Effector CD8-positive, alpha-beta T cell (primary cell): ENCODE measurements at places on chromosomes 6 and 20.

DNA sequence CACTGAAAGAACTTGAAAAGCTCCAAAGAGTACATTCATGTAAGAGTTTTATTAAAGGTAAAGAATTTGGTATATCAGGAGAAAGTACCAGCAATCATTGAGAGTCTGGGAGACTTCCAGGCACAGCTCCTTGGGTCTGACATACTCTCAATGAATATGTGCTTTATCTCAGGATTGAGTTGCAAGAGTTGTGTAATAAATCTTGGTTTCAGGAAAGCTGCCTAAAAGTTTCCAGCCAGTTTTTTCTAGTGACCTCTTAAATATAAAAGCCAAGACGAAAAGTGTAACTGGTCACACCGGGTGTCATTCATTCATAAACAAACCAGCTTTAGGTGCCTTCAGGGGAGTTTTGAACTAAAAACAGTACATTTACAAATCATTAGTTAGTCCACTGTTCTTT lies 21.6 kb upstream of the GJA1 start:
- DNase-seq, result no peak

DNA sequence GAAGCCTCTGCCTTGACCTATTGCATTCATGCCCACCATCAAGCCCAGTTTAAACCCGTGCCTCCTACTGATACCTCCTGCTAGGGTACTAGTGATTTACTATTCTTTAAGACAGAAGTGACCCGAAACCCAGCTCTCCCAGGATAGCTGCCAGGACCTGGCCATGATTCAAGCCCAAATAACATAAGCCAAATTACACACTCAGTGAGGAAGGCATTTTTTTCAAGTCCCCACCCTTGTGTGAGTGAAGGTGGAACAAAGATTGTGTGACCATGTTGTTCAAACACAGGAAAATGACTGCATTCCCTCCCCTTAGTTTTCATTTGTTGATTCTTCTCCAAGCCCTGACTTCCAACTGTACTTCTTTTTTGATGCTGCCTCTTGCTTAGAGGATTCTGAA lies 3.7 kb upstream of the KAT14 start:
- no peak for DNase-seq

DNA sequence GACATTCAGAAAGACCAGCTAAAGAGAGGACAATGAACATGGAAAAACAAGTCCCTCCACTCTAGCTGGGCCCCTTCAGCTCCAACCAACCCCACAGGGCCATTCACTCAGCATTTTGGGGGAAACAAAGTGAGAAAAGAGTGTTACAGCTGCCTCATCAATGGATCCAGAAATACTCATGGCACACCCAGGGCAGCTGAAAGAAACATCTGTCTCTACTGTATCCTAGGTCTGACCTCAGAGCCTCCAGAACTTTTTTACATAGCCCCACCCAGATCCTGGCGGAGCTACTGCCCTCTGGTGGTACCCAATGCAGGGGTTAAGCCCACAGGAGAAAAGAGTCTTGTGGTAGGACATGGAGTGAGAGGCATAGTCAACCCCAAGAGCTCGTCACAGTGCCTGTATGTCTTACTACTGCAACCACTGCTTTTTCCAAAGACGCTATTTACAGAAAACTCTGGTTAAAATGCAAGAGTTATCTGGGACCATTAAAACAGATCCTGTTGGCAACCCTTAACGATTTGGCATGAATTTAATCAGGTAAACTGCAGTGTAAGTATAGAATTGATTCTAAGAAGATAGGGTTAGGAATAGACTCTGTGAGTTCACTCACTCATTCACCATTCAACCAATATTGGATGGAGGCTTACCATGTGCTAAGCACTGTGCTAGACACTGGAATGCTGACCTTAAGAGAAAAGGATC lies 37.4 kb upstream of the FAM83C start:
- DNase-seq, result no peak

DNA sequence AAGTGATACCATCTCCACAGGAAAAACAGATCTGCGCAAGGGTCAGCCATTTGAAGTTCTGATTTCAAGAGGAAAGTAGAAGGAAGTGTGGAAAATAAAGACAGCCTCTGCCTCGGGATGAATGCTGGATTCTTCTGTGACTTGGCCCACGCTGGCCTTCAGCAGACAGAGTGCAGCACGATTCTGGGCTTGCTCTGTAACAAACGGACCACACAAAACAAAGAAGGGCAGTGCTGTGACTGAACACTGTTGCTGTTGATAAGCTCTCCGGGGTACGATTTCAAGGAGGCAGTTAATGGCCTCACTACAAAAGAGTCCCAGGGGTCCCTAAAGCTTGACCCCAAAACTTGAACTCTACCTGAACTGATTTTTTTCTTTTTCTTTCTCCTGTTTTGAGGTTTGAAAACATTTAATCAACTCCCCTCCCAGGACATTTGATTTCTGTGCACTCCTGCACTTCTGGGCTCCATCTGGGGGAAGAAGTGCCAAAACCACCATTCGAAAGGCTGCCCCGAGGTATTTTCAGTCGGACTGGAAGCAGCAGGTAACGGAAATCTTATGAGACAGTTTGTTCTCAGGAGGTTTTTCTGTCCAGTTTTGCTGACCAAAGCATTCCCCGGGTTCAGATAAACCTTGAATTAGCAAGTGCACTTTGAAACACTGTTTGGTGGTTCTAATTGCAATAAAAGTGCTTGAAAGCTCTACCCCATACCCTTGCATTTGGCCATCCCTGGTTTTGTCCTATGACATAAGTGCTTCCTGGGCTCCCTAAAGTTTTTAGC lies 189.6 kb downstream of the MYLK4 start:
- DNase-seq, result no peak

- DNase-seq, result no peak
These were observed 36.2 kb upstream of the CCDC167 start for GRCh38 chr6:37535759-37536490.

- no peak for DNase-seq
These were observed 27.9 kb downstream of the SNX14 start for GRCh38 chr6:85565736-85566135.

- no peak for DNase-seq
These were observed 275.6 kb downstream of the BTBD9 start for GRCh38 chr6:38364127-38364526.

DNA sequence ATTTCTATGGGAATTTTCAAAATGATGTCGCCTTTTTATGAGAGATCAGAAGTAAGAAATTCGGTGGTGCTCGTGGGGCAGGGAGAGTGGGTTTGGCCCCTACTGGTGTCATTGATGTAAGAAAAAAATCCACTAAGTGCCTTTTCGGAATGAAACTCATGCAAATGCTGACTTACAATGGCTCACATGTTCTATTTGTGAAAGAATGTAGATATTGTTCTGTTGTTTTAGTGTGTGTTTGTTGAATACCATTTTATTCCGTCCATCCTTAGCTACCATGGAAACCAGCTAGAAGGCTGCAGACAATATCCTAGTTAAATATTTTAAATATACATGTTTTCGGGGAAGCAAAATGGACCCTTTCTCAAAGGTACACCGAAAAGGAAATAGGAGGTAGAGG lies 304.9 kb downstream of the TAF4 start:
- no peak for DNase-seq

DNA sequence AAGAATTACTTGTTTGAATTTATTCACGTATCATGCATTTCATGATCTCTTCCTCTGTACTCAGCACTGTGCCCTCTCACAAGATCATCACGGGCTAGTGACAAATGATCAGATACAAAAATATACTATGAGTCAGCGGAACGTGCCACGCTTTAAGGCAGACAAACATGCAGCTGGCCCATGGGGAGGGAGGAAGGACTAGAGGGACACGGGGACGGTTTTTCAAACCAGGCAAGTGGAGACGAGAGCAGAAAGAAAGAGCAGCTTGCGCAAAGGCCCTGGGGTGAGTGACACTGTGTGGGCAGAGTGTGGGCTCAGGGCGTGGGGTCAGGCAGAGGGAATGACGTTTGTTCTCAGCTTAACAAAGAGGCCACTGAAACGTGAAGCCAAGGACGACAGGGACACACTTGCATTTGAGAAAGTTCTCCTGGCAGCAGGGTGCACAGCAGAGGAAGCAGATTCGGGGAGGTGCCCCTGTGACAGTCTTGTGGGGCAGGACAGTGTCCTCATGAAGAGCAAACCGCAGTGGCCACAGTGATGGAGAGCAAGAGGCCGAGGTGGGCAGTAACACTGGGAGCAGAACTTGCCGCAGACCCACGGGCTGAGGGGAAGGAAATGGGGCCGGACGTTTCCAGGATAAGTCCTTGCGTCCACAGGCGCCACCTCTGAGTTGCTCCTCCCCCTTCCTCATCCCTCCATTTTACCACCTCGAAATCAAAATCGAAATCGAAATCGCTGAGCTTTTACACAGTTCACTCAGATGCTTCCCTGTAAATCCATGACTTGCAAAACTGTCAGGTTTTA lies 6.9 kb upstream of the RPS6KA2 start:
- no peak for DNase-seq
